ENCODE measurements at places on chromosomes 7 and 10. TPM values are rescaled to one million over a fixed set of nuclear protein-coding genes. Genes with fewer than 3 reads are reported as not detected.

MAP3K8 gene
- 14.5 TPM for total RNA-seq

DYNC1I1 gene
- total RNA-seq = not detected

COL17A1 gene
- not detected for total RNA-seq

IDI2 gene
- total RNA-seq = not detected

GPRIN2 gene
- total RNA-seq = not detected

PLAU gene
- total RNA-seq = 0.27 TPM

DNA sequence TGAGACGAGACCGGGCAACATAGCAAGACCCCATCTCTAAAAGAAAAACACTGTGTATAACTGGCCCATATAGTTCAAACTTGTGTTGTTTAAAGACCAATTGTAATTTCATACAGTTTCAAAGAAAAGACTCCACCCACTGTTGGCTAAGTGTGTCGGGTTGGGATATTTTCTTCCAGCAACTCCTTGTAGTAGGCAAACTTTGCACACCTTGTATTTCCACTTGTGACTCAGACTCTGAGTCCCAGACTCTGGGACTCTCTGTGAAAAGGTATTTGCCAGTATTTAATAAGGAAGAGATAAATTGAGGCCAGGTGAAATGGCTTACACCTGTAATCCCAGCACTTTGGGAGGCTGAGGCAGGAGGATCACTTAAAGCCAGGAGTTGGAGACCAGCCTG lies 29.3 kb upstream of the RHBDD2 start:
- DNase-seq = no peak

GRCh38 chr10:36779238-36779846 lies 346.1 kb upstream of the ANKRD30A start:
- DNase-seq = no peak

DNA sequence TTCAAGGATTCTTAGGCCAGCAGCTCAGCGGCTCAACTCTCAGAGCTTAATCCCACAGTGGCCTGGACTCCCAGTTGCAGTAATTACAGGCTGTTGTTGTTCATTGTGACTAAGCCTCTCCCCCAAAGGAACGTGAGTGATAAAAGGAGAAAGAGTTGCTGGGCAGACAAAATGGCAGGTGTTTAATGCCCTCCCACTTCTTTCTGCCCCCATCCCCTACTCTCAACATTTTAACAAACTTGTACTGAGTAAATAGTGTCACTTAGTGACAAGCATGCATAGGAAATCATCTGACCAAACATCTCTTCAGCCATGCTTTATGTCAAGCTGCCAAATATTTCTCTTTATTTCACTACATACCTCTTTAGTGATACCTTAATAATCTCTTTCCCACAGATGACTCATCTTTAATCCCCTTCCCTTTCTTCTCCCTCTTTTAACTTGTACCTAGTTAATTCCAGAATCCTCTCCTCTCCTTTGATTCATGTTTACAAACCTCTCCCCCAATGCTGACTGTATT lies 12.4 kb upstream of the MTERF1 start:
- no peak for DNase-seq

DNA sequence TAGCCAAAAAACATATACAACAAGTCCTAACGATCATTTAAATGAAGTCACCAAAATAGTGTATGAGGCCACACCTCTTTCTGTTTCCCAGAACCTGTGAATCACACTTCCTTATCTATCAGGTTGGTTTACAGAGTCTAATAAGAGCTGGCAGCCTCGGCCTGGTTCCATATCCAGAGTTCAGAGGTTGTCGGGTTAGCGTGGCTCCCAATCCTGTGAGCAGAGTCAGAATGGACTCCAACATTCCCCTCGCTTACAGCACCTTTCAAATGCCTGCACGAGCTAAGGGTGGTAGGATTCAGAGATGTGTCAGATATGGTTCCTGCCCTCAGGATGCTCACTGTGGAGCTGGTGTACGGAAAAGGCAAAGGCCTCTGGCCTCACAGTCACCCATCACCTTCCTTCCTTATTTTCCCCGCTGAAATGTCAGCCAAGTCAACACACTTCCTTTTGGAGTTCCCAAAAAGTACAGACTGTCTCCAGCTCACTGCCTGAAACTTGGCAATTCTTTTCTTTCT lies 6.0 kb downstream of the IL15RA start:
- peak; percentile 53 for DNase-seq

DNA sequence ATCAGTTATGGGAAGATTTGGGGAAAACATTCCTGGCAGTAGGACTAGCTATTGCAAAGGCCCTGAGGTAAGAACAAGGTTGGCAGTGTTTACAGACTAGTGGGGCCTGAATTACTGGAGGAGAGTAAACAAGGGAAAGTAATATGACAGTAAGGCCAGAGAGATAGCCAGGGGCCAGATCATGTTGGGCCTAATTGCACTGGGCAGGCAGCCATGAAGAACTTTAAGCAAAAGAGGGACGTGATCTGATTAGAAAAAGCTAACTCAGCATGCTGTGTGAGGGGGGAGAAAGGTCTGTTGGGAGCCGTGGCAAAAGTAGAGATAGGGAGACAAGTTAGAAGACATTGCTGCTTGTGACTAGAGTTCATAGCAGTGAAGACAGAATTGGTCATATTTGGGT lies 9.2 kb downstream of the NUP42 start:
- no peak for DNase-seq

DNA sequence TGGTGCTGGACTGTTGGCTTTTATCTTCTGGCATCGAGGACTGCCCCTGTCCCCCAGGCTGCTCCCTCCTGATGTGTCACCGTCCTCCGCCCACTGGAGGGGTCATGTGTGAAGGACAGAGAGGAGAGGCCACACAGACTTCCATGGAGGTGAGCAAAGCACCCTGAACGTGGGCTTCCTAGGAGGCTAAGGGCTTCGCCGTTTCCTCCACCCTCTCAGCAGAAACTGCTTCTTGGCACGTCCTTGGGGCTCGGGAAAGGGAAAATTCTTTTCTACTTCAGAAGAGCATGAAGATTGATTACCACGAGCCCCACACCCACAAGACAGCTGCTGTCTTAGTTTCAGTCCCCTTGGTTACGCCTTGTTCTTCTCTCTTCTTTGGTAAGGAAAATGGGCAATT lies 218.2 kb downstream of the CCDC3 start:
- no peak for DNase-seq

DNA sequence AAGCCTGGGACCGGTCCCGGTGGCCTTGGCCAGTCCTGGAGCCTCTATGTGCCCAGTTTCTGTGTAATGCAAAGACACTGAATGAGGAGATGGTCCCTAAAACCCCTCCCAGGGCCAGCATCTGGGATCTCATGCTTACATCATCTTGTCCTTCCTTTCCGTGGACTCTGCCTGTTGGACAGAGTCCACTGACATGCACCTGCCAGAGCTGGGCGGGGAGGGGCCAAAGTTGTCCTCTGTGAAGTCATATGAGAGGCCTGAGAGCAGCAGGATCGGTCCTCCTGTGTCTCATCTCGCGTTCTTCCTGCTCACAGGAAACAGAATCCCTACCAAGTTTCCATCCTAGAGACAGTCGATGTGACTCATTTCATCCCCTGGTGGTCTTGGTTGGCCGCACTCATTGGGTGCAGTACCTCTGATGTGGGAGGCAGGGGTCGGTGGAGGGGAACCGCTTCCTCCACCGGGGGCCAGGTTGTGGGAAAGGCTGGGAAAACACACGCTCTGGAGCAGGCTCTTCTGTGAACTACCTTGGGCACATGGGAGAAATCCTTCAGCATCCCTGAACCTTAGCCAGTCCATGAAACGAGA lies 389.6 kb upstream of the PODXL start:
- DNase-seq = no peak

- DNase-seq = no peak
Measured at GRCh38 chr10:52984169-52984568, 211.6 kb upstream of the MBL2 start.

- DNase-seq = no peak
Measured at GRCh38 chr7:20798694-20799121, 12.0 kb upstream of the SP8 start.
